ENCODE measurements at places on chromosomes 7 and 10. TPM values are rescaled to one million over a fixed set of nuclear protein-coding genes. Genes with fewer than 3 reads are reported as not detected.

Gene KMT2E
- total RNA-seq: 14.3 TPM

Gene PRLHR
- not detected for total RNA-seq

Gene AASS
- total RNA-seq: 0.13 TPM

Gene ITIH5
- 0.05 TPM for total RNA-seq

Gene PTF1A
- not detected for total RNA-seq

Gene UROS
- total RNA-seq: 56.3 TPM

Gene PNLIPRP3
- 0.03 TPM for total RNA-seq

Gene GRM3
- total RNA-seq: not detected

Gene AKR1C8
- total RNA-seq: not detected

Gene CXCL12
- 0.25 TPM for total RNA-seq

Gene GSTO2
- 1.5 TPM for total RNA-seq

Gene SRGN
- total RNA-seq: 96.3 TPM

Gene GRM8
- not detected for total RNA-seq

Gene PTPN12
- 98.5 TPM for total RNA-seq

Gene ERVW-1
- total RNA-seq: not detected

Gene INMT
- total RNA-seq: 0.03 TPM

Gene BMPER
- total RNA-seq: 4.3 TPM

Gene UCN3
- total RNA-seq: not detected

Gene PKD2L1
- not detected for total RNA-seq

Gene XRCC2
- total RNA-seq: 4.8 TPM

Gene SFTPA1
- total RNA-seq: not detected

Gene ZCWPW1
- 1.6 TPM for total RNA-seq

Gene FAM237B
- 0.10 TPM for total RNA-seq

Gene MUC3A
- total RNA-seq: 22.3 TPM

Gene MARVELD1
- total RNA-seq: 54.4 TPM

Gene SLC18A3
- not detected for total RNA-seq

Gene SPDYE2B
- not detected for total RNA-seq

Gene CYP26C1
- not detected for total RNA-seq

Gene OR2F2
- total RNA-seq: not detected

Gene RGR
- not detected for total RNA-seq

Gene SKIDA1
- total RNA-seq: 1.0 TPM

Gene ADRA2A
- total RNA-seq: 0.20 TPM

Gene ZNHIT1
- total RNA-seq: 87.2 TPM

Gene CCDC71L
- total RNA-seq: 12.1 TPM

Gene HOXA10
- total RNA-seq: 6.9 TPM

Gene CCZ1B
- 22.8 TPM for total RNA-seq

Gene MGAM2
- 0.02 TPM for total RNA-seq

Gene MEOX2
- total RNA-seq: not detected

Gene SCIN
- total RNA-seq: 0.39 TPM

Gene ODAD2
- total RNA-seq: 0.17 TPM

Gene C10orf62
- total RNA-seq: 0.08 TPM

Gene CCDC136
- 2.5 TPM for total RNA-seq

Gene CRTAC1
- total RNA-seq: 1.6 TPM

Gene CYP2C18
- 0.06 TPM for total RNA-seq

Gene TEX47
- not detected for total RNA-seq

Gene TUBAL3
- total RNA-seq: 0.31 TPM

Gene ZP3
- total RNA-seq: 19.7 TPM

Gene AMPH
- 0.05 TPM for total RNA-seq

Gene STAMBPL1
- 23.1 TPM for total RNA-seq

Gene CDNF
- total RNA-seq: 1.3 TPM

Gene WNT8B
- total RNA-seq: not detected

Gene IFIT2
- total RNA-seq: 1.9 TPM

Gene ADAP1
- total RNA-seq: 4.1 TPM

Gene CFAP46
- total RNA-seq: 1.2 TPM
